ENCODE measurements at places on chromosomes 4 and X.

GRCh38 chrX:37816766-37817165, 30.6 kb downstream of the DYNLT3 start:
- no peak for DNase-seq

DNA sequence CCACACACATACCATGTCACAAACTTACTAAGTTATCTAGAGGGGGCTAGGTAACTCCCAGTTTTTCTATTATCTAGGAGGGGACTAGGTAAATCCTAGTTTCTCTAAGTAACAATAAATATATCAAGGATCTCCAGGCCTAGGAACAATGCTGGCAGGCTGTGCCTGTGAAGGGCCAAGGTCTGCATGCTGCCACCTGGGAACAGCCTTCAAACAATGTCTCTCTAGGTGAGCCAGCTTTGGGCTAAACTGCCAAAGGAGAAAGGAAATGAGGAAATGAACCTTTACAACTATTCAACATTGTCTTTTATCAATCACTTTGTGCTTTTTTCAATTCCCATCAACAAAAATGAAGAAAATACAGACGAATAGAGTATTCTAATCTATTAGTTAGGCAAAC, 23.2 kb downstream of the NAF1 start:
- DNase-seq: no peak

- peak; percentile 46 for DNase-seq
Measured at GRCh38 chr4:112060212-112060611, 85.0 kb upstream of the FAM241A start.

DNA sequence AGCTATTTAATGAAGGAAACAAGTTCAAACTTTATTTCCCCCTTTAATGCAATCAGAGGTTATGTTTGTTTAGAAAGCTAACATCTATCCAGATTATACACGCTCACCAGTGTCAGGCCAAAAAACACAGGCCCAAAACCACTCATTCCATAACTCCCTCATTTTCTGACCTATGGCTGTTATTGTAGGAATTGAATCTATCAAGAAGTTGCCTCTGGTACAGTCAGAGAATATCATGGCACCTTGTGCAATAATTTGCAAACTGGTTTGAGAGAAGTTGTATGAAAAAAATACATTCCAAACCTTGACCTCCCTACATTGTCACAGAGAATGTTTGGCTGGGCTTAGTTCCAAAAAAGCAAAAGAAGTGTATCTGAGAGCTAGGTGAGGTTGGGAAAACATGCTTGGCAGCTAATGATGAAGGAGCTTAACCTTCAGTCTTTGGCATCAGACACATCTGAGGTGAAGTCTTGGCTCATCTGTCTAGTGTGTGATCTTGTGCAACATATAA, 591.0 kb downstream of the ANKRD50 start:
- DNase-seq: no peak

GRCh38 chr4:156901871-156902270, 69.7 kb downstream of the PDGFC start:
- DNase-seq: peak; percentile 18

GRCh38 chrX:134718105-134718965, 60.1 kb upstream of the PLAC1 start:
- DNase-seq: no peak

DNA sequence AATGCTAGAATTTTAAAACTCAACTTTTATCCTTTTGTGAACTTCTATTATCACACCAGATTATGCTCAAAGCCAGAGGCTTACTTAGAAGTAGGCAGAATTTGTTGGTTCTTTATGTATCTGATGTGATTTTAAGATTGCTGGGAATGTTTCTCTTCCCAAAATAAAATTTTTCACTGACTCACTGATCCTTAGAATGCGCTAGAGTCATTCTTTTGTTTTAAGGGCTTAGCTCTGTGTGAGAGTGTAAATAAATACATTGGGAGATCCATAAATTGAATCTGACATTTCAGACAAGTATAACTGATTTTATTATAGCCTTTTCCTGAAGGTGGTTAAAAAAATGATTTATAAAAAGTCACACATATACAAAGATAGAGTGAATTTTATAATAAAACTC, 101.3 kb downstream of the LARP1B start:
- DNase-seq: no peak

GRCh38 chr4:110201502-110201901, 3.1 kb upstream of the ELOVL6 start:
- DNase-seq: no peak

DNA sequence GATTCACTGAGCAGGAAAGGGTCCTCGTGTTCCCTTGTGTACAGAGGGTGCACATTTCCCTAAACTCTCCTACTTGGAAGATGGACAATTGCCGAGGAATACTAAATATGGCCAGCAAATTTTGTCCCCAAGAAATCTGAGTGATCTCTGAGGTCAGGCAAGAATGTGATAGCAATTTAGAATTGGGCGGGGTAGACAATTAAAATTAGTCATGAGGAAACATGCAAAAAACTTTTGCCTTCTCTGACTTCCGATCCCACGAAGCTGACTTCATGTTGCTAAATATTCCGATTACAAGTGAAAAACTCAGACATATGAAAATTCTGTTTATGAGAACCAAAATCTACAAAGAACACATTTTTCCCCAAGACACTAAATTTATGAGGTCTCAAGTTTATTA, 453.9 kb upstream of the ZFP42 start:
- no peak for DNase-seq

DNA sequence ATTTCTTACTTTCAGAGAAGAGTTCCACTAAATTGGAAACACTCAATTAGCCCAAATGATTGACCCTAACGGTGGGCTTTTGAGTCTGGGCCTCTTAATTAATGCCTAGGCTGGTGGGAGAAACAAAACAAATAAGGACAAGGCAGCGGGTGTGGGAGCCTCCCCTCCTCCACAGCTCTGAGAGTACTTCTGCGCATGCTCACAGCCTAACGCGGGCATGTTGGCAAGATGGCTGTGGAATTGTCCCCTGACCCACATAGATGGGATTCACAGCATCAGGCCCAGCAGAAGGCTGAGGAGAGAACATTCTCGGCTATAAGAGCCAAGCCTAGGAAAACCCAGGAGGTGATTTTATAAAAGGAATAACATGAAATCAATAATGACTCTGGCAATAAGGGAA, 230.1 kb downstream of the HS6ST2 start:
- DNase-seq: no peak

GRCh38 chr4:54185044-54185780, 43.9 kb upstream of the PDGFRA start:
- no peak for DNase-seq

- peak; percentile 73 for DNase-seq
Measured at GRCh38 chr4:57061395-57061794, 48.8 kb downstream of the IGFBP7 start.

DNA sequence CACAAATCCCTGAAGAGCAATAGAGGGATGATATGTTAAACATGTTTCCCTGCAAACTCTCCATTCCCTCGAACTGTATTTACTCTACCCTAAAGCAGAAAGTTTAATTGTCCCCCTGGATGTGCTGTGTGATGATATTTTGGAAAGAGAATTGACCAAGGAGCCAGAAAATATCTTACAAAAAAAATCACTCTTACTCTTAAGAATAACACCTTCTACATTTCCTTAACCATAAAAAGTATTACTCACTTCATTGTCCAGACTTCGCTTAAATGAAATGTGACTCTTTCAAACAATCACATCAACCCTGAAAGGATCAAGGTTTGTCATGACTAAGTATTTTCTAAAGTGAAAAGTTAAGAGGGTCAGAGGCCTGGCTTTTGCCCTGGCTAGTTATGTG, 49.0 kb upstream of the EGFL6 start:
- DNase-seq: no peak

DNA sequence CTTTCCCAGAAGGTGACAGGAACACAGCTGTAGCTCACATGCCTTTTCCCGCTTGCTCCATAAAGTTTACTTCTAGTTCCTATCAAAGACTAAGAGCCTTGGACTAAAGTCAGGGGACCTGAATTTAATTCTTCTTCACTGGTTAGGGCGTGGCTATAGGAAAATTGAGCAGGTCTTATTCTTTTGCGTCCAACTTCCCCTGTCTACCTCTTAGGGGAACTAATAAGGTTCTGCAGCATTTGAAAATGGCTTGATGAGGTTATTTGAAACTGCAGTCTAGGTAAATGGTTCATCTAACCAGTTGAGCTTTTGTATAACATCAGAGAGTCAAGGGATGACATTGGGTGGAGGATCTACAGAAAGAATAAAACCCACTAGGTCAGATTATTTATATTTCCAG, 2.6 kb downstream of the ARHGAP10 start:
- no peak for DNase-seq

DNA sequence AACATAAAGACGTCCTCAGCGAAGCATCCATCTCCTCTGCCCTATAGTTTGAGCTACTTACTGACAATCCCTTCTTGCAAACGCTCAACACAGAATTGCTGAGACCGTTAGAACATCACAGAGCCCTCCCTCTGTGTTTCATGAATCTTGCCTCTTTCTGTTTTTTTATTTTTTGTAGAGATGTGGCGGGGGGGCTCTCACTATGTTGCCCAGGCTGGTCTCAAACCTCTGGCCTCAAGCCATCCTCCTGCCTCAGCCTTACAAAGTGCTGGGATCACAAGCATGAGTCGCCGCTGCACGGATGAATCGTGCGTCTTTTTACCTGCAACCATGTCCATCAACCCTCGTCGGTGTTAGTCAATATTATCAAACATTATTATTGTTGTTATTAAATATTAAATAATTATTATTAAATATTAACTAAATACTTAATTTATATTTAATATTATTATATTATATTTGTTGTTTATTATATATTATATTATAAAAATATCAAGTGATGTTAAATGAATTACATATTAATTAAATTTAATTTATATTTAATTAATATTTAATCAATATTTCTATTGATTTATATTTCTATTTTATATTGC, 200.7 kb downstream of the CRLF2 start:
- no peak for DNase-seq

DNA sequence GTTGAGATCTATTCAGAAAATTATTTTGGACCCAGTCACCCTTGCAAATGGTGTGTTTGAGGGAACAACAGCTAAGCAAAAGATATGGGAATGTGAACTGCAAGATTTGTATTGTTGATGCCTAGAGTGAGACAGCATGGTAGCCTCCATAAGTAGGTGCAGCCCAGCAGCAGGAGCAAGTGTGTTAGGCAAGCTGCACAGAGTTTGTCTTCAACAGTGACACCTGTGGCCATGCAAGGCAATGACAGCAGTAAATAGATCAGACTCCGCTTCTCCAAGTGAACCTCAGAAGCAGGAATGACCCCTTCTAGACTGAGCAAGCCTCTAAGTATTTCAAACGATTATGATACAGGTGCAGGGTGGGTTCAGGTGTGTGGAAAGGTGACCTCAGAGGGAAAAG, 133.4 kb upstream of the MSX1 start:
- no peak for DNase-seq

DNA sequence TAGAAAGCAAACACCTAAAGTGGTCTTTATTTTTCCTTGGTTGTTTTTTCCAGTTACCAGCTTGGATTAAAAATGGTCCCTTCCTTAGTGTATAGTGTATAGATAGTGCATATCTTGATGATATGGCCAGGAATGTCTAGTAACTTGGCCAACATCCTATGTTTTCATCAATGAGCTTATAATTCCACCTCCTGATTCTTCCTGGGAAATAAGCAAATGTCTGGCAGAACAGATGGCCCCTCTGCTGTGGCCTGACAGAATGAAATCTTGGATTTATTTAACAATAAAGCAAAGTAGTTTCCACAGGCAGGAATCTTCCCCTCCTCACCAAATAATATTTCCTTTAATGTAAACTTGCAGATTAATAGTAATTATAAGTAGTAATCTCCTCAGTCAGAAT, 6.1 kb downstream of the SCARB2 start:
- DNase-seq: no peak

Data from suppressor macrophage treated with lipopolysaccharide for 4 hours (primary cell).